Renal pelvis (tissue), 12 donors: ENCODE measurements at places on chromosomes 5 and 9. TPM values are rescaled to one million over a fixed set of nuclear protein-coding genes. Genes with fewer than 3 reads are reported as not detected.

DNA sequence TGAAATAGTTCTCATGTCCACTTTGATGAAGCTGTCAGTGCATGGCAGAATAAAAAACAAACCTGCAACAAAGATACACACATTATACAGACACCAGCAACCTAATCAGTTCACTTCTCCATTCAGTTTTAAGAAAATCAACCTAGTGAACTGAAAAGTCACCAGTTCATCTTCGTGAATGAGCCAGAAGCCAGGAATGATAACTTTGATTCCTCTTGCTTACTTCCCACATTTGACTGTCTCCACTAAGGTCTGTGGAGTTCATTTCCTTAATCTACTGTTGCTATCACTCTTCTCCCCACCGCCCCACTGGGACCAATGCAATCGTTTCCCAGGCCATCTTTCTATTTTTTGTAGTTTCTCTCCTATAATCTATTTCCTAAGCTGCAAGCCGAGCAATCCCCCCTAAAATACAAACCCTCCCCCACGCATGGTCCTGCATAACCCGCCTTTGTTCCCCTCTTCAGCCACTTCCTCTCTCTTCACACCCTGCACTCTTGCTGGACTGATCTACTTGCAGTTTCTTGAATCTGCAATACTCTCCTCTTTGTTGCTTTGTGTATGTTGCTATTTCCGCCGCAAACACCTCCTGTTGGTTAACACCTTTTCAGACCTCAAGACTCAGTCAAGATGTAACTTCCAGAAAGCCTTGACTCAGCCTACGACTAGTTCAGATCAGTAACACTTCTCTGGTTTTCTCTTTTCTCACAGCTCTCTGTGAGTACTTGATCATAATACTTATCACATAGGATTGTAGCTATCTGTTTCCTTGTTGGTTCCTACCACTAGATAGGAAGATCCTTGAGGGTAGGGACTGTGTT lies 16.6 kb downstream of the STOM start:
- no peak for DNase-seq

- no peak for DNase-seq
Observed at GRCh38 chr5:56088431-56088949, 93.7 kb upstream of the IL6ST start.

DNA sequence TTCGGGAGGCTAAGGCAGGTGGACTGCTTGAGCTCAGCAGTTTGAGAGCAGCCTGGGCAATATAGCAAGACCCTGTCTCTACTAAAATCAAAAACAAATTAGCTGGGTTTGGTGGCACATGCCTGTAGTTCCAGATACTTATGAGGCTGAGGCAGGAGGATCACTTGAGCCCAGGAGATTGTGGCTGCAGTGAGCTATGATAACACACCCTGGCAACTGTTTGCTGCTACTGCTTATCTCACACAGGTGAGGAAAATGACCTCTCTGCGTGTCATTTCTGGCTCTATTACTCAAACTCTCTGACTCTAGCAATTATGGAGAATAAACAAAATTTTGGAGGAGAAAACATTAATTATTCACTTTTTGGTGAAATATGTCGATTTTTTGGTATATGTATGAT lies 45.3 kb upstream of the TMC1 start:
- no peak for DNase-seq

GRCh38 chr5:77181596-77182304 lies 28.7 kb upstream of the PDE8B start:
- no peak for DNase-seq

GRCh38 chr9:107054146-107054545 lies 191.2 kb downstream of the ZNF462 start:
- no peak for DNase-seq

DNA sequence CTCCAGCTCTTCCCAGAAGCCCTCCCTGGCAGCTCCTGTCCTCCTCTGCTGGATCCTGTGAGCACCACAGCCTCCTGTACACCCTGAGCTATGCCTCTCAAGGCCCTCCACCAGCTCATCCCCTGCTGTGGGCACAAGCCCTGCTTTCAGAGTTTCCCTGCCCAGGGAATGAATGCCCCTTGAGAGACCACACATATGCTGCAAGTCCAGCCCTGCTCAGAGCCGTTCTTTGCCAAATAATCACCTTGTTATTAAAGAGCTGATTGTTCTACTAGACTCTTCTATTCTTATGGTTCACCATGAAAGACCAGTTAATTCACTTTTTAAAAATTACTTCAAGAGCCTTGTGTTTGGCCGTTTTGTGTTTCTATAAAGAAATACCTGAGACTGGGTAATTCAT lies 121.5 kb downstream of the MVB12B start:
- DNase-seq = no peak

Gene SPINK6
- polyA plus RNA-seq = not detected

- no peak for DNase-seq
Observed at GRCh38 chr9:127991017-127991756, 10.4 kb upstream of the EEIG1 start.

Gene ARID3C
- 0.14 TPM for polyA plus RNA-seq
